ENCODE measurements at places on chromosomes 16 and 17.
A peak's percentile ranks its signal among the peaks of the same experiment; 100 is the strongest.

GRCh38 chr16:52191531-52192134 lies 355.3 kb downstream of the TOX3 start:
- peak; percentile 27 for DNase-seq

- no peak for DNase-seq
Measured at GRCh38 chr16:55912022-55912421, 36.8 kb upstream of the CES5A start.

DNA sequence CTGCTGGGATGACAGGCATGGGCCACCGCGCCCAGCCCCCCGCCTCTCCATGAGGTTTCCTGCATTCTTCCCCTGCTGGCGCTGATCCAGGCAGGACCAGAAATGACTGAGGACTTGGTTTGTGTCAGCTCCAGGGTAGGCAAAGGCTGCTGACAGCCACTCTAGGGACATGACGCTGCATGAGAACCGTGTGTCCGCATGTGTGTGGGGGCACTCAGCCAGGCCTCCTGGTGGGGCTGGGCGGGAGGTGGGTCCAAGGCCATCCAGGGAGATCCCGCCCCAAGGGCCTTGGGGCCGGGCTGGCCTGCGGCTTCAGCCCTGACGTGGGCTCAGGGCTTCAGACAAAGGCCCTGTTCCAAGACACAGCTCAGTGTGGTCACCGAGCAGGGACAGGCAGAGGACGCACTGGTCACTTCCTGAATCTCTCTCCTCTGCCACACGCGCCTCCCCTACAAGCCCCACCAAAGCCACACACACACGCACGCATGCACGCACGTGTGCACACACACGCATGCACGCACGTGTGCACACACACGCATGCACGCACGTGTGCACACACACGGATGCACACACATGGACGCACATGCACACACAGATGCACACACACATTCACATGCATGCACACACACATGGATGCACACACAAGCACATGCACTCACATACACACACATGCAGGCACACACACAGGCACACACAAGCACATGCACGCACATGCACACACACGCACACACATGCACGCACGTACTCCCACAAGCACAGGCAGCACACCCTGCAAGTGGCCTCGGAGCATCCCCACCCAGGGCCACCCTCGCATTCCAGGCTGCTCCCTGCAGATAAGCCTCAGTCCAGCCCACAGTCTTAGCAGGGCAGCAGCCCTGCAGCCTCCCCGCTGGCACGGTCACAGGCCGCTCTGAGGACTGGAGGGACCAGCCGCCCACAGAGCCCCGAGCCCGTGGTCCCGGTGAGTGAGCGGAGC lies 5.3 kb upstream of the TMEM204 start:
- no peak for DNase-seq

DNA sequence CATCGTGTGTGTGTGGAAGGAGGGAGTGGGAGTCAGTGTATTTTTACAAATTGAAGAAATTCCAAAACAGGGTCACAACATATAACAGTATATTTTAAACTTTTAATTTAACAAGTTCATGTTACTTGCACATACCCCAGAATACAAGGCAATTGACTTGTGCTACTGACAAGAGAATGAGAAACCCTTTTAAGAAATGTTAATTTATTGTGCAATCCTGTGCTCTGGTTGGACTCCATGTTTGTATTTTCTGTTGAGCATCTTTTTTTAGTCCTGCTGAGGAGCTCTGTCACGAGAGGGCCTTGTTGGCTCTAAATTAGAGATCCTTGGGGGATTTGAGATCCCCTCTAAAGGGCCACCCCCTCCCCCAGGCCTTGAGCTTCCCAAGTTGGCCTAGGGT lies 1.1 kb upstream of the EMP2 start:
- no peak for DNase-seq

DNA sequence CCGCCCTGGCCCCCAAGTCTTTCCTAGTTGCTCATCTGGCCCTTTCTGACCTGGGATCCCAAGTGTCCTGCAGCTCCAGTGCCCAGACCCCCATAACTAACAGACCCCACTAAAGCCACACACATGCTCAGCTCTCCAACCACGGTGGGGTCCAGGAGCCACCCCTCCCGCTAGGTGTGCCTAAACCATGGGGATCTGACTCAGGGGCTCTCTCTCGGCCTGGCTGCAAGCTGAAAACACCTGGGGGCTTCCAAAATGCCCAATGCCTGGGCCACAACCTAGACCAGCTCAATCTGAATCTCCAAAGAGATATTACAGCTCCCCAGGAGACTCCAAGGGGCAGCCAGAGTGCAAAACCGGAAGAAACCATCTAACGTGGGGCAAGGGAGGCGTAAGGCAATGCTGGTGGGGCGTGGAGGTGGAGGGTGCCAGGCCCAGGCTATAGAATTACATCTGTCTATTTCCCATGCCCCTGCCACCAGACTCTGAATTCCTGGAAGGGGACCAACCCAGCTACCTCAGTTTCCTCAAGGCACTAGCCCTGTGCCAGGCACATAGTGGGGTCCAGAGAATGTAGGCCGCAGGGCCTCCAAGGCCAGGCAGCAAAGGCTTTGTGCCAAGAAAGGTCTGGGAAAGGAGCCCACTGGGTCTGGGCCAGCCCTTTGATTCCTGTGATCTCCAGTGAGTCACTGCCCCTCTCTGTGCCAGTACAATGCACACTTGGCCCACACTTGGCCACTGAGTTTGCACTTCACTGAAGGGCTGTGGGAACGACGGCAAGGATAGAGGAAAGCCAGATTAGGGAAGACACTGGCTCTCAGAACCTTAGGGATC lies 3.3 kb downstream of the CD2BP2 start:
- peak; percentile 27 for DNase-seq

DNA sequence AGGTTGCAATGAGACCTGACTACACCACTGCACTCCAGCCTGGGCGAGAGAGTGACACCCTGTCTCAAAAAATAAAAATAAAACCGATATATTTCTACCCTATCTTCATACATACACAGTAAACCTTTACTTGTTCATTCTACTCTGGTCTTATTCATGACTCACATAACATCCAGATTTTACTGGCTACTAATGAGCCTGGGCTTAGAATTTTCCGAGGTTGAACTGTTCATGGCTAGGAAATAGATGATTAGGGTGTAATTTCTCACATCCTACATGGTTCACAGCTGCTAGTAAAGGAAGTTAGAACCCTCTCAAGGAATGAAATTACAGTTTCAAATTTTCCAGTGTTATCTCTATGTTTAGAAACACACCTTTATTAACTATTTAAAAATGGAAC lies 14.7 kb downstream of the GSPT1 start:
- no peak for DNase-seq

- no peak for DNase-seq
Measured at GRCh38 chr16:496097-496886, 31.2 kb upstream of the CAPN15 start.

DNA sequence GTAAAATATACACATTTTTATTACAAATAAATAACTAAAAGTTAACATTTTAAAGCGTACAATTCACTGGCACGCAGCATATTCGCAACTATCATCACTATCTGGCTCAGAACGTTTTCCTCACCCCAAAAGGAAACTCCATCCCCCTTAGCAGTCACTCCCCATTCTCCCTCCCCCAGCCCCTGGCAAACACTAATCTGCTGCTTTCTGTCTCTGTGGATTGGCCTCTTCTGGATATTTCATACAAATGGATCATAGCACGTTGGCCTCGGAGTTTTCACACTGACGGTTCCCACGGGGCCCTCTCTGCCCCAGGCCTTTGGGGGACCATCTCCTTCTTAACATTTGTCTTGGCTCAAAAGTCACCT lies 64.6 kb downstream of the RTN4RL1 start:
- no peak for DNase-seq

DNA sequence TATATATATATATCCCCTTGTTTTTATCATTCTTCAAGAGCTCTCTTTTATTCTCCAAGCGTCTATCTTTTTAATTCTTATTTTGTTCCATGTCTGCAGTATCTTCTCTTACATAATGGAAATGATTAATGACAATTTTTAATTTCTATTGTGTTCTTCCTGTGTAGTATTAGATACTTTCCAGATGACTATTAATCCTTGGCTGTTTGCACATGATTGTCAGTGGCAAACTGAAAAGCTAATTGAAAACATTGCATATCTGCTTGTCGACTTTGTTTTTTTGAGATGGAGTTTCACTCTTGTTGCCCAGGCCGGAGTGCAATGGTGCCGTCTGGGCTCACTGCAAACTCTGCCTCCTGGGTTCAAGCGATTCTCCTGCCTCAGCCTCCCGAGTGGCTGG lies 124.7 kb downstream of the BCAS3 start:
- no peak for DNase-seq

GRCh38 chr16:66717776-66718175 lies 21.2 kb upstream of the CMTM4 start:
- no peak for DNase-seq

- DNase-seq, result peak; percentile 23
Measured at GRCh38 chr16:72637306-72637705, 410.6 kb downstream of the ZFHX3 start.

DNA sequence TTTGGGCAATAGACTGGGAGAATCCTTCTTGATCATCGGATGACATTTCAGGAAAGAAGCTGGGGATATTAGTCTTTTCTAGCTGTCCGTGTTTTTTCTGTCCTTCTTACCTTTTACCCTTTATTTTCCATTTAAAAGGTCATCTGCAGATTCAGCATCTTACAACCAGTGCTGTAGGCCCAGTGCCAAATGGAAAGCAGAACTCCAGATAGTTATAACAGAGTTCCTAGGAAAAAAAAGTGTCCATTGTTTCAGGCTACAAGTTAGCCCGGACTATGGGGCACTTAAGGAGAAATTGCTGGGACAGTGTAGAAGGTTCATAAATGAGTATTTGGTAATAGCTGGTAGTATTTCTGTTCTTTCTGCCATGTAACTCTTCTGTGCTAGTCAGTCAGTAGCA lies 28.4 kb downstream of the LDHD start:
- DNase-seq, result no peak

GRCh38 chr16:11423315-11424117 lies 78.3 kb downstream of the RMI2 start:
- no peak for DNase-seq

GRCh38 chr17:82548681-82549303 lies 29.3 kb downstream of the FOXK2 start:
- no peak for DNase-seq

- DNase-seq, result no peak
Measured at GRCh38 chr16:47646914-47647313, 185.8 kb downstream of the PHKB start.

- DNase-seq, result no peak
Measured at GRCh38 chr17:75411328-75412067, 6.0 kb upstream of the GRB2 start.

DNA sequence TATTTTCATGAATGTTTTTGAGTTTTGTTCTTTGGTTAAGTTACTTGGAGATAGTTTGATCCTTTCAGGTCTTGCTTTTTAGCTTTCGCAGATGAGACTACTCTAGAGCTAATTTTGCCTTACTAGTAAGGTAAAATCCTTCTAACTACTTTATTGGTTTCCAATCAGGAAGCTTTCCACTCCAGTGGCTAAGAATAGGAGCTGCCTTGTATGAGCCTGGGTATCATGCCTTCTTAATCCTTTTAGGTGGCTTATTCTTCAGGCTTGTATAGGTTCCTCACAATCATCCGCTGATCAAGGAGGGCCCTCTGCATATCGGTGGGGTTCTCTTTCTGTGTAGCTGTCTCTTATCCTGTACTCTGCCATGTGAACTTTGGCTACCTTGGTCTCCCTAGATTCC lies 53.7 kb downstream of the MAP2K4 start:
- no peak for DNase-seq

DNA sequence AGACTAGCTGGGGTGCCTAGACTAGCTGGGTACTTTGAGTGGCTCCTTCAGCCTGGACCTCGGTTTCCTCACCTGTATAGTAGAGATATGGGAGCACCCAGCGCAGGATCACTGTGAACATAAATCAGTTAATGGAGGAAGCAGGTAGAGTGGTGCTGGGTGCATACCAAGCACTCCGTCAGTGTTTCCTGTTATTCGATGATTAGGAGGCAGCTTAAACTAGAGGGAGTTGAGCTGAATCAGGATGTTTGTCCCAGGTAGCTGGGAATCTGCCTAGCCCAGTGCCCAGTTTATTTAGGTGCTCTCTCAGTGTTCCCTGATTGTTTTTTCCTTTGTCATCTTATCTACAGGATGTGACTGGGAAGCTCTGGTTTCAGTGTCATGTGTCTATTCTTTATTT lies 8.4 kb upstream of the TMEM235 start:
- no peak for DNase-seq

GRCh38 chr17:41338961-41339485 lies 11.6 kb downstream of the KRT33A start:
- DNase-seq, result no peak

DNA sequence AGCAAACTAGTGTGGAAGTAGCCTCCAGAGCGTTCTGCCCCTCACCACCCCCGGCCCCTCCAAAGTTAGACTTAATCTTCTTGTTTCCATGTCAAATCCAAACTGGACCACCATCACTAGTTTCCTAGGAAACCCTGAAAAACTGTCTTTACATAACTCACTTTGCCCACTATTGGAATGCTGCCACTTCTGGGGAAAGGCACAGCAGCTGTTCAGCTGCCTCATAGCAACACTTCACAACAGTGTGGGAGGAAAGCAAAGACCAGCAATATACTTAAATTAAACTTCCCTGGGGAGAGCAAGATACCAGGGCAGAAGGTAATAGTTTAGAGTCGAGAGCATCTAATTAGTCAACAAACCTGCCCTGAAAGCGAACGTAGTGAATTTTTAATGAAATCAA lies 452.2 kb downstream of the KCNJ2 start:
- DNase-seq, result no peak

DNA sequence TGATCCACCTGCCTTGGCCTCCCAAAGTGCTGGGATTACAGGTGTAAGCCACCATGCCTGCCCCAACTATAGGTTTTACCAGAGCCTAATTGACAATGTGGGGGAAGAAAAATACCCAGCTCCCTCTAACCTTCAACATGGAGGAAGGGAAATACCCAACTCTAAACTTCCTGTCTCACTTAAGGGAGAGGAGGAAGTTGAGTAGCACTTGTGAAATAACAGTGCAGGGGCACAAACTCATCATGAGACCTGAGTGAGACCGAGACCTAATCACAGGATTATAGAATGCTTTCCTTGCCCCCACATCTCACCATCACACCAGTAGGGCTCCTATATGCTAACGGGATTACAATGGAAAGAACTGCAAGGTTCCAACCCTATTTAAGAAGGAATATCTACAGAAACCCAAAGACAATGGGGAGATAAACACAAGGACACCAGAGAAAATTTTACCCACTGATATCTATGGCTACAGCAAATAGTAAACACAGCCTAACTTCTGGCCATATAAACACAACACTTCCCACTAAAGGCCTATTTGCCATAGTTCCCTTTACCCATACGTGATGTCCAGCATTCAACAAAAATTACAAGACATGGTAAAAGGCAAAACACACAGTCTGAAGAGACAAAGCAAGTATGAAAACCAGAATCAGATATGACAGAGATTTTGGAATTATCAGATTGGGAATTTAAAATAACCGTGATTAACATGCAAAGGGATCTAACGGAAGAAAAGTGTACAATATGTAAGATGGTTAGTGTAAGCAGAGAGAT lies 26.9 kb downstream of the OR3A1 start:
- no peak for DNase-seq

GRCh38 chr16:30600215-30600614 lies 10.0 kb downstream of the ZNF689 start:
- no peak for DNase-seq

All from non-pigmented ciliary epithelial cell (primary cell).